Activated CD4-positive, alpha-beta T cell treated with anti-CD3 and anti-CD28 coated beads for 4 hours (primary cell): ENCODE measurements at places on chromosomes 5 and 9.

DNA sequence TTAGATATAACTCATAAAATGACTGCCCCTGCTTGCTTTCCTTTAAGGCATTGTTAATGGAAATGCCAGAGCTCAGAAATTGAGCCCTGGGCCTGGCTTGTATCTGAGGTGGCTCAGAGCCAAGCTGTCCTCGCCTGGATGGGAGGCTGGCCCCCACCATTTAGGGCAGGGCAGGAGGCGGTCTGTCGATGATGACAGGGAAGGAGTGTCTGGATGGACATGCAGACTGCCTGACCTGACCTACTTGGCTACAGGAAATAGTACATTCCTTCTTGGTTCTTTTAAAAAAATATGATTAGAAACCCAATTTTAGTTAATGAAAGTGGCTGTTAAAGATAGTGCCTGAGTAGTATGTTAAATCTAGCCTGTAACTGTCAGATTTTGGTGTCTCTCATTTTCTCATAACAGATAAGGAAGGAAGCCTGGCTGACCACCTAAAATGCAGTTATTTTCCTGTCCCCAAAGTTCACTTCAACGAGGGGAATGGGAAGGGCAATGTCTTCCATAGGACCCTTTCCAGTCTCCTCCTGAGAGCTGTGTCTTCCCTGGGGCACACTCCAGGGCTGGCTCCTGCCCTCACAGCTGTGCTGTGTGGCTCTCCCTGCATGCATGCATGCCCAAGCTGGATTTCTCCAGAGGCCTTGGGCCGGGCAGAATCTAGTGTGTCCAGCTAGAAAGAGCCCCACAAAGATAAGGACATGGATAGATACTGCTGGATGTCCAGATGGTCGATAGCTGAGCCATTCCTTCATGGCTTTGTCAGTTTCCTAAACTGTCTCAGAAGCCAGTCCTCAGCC lies 42.3 kb downstream of the MACROH2A1 start:
- no peak for DNase-seq

- DNase-seq = no peak
Measured at GRCh38 chr9:14480526-14480925, 166.6 kb upstream of the NFIB start.

- no peak for DNase-seq
Measured at GRCh38 chr9:69546265-69546664, 125.9 kb downstream of the APBA1 start.

DNA sequence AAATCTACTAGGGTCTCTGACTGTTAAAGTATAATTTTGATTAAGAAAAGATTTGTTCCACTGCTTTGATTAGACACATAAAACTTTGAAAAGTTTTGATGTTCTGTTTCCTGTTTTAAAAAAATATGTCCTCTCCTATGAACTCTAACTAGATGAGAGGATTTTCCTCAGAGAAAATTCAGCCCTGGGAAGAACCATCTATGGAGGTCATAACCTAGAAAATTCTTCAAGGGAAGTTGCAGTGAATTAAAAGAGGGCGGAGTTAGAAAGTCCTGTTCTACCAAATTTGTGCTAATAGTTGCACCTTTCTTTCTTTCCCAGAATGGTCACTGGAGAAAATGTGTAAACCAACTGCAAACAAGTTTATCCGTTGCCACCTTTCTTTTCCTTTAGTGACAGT lies 27.7 kb downstream of the PIK3R1 start:
- DNase-seq = no peak

- no peak for DNase-seq
Measured at GRCh38 chr9:26856413-26857032, 36.1 kb downstream of the CAAP1 start.
